HuH-7.5 (cell line): ENCODE measurements at places on chromosomes 3 and 15.

GRCh38 chr15:23793191-23793680 lies 106.1 kb upstream of the NDN start:
- no peak for DNase-seq

DNA sequence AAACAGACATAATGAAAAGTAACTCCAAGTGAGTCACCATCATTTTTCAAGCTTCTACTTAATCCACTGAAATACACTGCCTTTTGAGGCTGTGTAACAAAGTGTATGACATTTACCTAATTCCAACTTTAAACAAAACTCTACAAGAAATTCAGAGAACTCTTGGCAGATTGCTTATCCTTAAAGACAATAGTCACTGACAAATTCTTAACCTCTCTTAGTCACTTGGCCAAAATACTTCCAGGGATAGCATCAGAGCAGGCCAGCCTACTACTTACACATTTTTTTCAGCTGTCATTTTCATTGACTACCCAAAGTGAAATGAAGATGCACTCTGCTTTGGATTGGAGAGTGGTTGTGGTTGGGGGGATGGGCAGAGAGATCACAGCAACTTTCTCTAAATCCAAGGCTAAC lies 3.6 kb downstream of the WWTR1 start:
- DNase-seq: no peak

GRCh38 chr3:131797776-131798175 lies 237.0 kb downstream of the CPNE4 start:
- DNase-seq: no peak

DNA sequence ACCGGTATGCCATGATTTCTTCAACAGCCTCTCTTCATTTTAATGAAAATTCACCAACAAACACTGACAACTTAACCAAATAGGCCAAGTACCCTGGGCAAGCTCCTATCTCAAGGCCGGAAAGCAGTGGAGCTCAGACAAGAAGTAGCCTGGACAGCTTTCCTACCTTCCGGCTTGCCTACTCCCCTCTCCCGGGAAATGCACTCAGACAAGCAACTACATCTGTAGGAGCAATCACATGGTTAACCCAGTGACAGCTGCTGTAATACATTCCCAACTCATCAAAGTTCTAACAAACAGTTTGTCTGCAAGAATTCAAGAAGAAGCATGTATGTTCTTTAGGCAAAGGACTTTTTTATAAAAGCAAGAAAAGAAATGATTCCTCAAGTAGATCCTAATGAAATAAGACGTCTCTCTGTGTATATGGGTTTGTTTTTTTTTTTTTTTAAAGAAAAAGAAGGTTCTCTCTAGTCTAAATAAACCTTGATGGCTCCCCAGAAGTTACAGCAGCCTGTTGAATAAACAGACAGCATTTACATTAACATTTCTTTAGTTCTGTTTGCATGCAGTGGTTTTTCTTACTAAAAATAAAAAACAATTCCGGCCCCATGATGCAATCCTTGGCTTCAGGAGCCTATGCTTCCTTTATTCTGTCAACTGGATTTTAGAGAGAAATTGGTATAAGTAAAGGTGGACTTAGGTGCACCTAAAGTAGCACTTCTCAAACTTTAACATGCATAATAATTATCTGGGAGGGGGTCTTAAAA lies 278.7 kb downstream of the NEK10 start:
- DNase-seq: no peak

GRCh38 chr3:9779075-9779593 lies 9.4 kb upstream of the CAMK1 start:
- no peak for DNase-seq

- DNase-seq: no peak
Observed at GRCh38 chr3:110711851-110712516, 359.6 kb upstream of the NECTIN3 start.

DNA sequence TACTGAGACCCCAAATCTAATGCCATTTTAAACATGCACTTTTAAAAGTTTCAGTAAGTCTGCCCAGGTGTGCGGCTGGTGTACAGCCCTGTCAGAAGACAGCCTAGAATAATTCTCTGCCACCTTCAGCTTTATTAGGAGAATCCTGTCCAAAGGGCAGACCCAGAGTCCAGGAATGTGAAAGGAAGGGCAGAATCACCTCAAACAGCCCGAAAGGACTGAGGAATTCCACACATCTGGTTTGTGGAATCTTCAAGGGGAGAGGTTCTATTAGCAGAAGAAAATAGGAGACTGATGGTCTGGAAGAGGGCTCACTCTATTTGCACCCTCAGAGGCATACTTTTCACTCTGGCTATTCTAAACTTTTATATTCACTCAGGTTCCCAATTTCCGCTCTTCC lies 46.6 kb downstream of the TYRO3 start:
- no peak for DNase-seq

GRCh38 chr3:171363202-171363601 lies 97.0 kb downstream of the TNIK start:
- no peak for DNase-seq

- DNase-seq: no peak
Observed at GRCh38 chr3:172752651-172753050, 2.1 kb downstream of the ECT2 start.

- DNase-seq: peak; percentile 63
Observed at GRCh38 chr3:184568924-184569829, 7.6 kb downstream of the EPHB3 start.

DNA sequence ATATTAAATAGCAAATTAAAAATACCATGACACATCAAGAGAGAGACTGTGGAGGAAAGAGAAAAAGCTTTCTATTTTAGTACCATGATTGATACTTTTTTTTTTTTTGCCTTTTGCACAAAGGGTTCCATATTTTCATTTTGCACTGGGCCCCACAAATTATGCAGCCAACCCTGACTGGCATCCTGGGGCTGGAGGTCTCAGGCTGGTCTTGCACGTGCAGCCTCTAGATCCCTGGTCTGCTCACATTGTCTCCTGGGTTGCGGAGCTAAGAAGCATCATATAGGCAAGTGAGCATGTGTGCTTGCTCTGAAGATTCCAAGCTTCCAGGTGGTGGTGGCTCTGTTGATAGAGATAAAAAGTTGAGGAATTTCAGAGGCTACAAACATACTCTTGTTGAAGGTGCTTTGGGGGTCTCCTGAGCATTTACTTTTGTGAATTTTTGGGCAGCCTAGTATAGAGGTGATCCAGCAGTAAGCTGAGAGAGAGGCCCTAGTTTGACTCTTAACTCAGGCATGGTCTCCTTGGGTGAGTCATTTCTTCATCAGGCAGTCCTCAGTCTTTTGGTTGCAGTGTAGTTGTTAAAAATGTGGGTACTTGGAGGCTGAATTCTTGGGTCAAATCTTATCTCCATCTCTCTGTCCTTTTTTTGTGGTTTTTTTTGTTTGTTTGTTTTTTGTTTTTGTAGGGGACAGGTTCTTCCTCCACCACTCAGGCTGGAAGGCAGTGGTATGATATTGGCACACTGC lies 31.3 kb downstream of the SMAD3 start:
- DNase-seq: no peak

- DNase-seq: no peak
Observed at GRCh38 chr3:14016900-14017475, 107.7 kb downstream of the CHCHD4 start.

- peak; percentile 9 for DNase-seq
Observed at GRCh38 chr3:65439641-65440284, 599.0 kb downstream of the MAGI1 start.

- peak; percentile 4 for DNase-seq
Observed at GRCh38 chr3:81816473-81817250, 55.2 kb upstream of the GBE1 start.

DNA sequence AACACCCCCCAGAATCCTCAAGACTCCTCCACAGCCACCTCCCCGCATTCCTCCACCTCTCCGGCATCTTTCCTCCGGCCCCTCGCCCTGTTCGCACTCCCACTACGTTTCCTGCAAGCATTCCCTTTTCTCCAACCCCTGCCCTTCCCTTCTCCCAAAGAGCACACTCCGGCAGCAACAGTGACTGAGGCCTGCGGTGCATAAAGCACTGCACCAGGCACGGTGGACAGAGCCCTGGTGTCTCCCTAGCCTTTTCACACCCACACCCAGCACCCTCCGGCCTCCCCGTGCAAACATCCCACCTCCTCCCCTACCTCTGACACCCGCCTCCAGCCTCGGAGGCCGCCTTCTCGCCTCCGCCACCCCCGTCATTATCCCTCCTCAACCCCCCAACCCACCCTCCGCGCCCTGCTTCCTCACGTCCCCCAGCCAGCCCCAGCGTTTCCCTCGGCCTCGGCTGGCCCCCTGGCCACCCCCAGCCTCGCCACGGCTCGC lies 577 bp downstream of the ZNF148 start:
- peak; percentile 77 for DNase-seq

- DNase-seq: no peak
Observed at GRCh38 chr3:182708810-182709209, 84.5 kb upstream of the ATP11B start.

GRCh38 chr3:99780749-99781148 lies 36.9 kb upstream of the CMSS1 start:
- no peak for DNase-seq

- DNase-seq: no peak
Observed at GRCh38 chr3:64972793-64973192, 285.0 kb upstream of the ADAMTS9 start.

DNA sequence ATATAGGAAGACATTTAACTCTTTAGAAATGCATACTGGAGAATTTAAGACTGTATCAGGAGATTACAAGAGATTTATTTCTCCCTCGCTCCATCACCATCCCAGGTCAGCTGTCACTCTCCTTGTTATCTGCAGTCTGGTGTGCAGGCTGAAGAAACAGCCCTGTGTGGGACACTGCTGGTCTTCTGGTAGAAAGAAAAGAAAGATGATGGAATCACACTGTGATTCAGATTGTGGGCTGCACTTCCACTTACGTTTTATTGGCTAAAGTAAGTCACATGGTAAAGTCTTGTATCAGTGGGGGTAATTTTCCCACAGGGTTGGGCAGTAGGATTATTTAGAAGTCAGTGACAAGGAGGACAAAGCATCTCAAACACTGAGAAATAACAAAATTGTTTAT lies 18.1 kb upstream of the ATP1B3 start:
- DNase-seq: no peak

DNA sequence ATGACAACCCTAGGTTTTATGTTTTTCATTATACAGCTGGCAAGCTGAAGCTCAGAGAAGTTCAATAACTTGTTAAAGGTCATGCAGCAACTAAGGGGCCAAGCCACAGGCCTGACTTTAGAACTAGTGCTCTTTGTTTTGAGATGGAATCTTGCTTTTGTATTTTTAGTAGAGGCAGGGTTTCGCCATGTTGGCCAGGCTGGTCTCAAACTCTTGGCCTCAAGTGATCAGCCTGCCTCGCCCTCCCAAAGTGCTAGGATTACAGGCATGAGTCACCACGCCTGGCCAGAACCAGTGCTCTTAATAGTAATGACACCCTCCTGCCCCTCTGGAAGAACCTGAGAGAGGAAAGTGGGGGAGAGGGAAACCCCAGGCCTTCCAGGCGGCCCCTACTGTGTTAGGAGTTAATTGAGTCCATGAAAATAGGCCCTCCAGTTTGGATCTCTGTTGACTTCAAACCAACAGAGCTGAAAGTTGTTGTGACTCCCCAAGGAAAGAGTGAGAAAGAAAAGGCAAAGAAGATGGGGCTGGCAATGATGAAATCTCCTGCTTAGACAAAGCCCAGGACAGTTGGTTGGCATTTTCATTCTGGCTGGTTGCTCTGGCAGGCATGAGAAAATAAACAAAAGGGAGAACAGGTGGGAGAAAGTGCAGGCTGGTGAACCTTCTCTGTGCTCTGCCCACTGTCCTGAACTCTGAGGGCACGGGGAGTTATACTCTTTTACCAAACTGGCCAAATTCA lies 3.6 kb upstream of the PRRT3 start:
- DNase-seq: no peak

GRCh38 chr3:67034371-67034770 lies 36.3 kb downstream of the KBTBD8 start:
- DNase-seq: no peak

DNA sequence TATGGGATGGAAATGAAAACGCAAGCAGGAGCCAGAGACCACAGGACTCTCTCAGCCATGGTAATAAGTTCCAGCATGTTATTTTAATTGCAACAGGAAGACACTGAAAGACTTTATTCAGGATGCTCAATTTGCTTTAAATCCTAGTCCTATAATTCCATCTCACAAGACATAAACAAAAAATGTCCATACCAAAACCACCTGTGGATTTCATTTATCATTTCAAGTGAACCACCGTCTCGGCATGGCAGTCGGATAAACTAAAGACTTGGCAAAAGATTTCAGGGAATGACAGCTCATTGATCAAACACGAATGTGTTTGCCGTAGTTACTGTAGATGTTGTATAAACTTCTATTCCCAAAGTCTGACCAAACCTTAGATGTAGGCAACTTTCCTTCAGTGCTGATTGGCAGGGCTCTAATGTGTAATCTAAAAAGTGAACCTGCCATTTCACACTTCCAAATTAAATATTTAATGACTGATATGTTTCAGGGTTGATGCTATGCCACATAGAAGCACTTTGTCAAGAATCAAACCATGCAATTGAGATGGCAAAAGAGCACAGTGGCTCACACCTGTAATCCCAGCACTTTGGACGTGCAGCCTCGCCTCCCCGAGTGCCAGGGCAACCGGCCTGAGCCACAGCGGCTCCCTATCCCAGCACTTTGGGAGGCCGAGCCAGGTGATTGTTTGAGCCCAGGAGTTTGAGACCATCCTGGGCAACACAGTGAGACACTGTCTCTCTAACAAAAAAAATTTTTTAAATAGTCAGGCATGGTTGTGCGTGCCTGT lies 331.7 kb downstream of the MAGI1 start:
- no peak for DNase-seq

DNA sequence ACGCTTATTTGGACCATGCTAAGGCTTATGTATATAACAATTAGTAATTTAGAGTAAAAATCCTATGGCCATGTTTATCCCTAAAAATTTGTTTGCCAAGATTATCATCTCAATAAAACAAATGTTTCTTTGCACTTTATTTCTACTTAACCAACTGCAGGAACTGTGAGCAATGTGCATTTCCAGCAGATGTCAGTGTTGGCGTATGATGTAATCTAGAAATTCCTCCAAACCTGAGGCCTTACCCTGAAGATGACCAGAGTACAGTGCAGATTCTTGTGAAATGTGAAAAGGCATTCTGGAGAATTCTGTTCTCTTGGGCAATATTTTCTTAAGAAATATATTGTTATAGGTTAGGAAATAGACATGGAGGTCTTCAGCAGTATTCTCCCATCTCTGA lies 205.9 kb downstream of the MBNL1 start:
- DNase-seq: peak; percentile 6

DNA sequence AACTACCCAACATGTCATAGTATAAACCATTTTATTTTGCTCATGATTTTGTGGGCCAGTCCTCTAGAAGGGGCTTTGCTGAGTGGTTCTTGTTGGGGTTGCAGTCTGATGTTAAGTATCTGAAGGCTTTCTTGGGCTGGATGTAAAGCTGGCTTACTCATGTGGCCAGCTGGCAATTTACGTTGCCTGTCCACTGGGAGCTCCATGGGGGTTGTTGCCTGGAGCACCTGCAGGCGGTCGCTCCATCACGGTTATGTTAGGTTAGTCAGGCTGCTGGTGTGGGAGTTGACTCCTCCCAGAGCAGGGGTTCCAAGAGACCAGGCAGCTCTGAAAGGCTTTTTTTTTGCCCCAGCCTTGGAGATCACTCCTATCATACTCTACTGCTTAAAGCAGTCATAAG lies 98.1 kb downstream of the NR1D2 start:
- DNase-seq: no peak
